Left renal cortex interstitium (tissue), 4 donors: ENCODE measurements at places on chromosomes 1 and 21. TPM values are rescaled to one million over a fixed set of nuclear protein-coding genes. Genes with fewer than 3 reads are reported as not detected.
A peak's percentile ranks its signal among the peaks of the same experiment; 100 is the strongest.

MMEL1 gene
- polyA plus RNA-seq = 2.6 TPM

DNA sequence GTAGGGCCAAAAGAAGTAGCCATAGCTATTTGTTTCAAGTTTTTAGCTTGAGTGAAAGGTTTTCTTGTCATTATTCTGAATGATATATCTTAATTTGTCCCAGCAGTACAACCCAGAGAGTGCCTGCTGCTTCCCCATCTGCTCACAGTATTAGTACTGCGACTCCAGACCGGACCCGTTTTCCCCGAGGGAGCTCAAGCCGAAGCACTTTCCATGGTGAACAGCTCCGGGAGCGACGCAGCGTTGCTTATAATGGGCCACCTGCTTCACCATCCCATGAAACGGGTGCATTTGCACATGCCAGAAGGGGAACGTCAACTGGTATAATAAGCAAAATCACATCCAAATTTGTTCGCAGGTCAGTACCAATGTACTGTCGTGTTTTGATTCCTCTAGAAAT lies 37.2 kb upstream of the C1orf115 start:
- DNase-seq = no peak

DNA sequence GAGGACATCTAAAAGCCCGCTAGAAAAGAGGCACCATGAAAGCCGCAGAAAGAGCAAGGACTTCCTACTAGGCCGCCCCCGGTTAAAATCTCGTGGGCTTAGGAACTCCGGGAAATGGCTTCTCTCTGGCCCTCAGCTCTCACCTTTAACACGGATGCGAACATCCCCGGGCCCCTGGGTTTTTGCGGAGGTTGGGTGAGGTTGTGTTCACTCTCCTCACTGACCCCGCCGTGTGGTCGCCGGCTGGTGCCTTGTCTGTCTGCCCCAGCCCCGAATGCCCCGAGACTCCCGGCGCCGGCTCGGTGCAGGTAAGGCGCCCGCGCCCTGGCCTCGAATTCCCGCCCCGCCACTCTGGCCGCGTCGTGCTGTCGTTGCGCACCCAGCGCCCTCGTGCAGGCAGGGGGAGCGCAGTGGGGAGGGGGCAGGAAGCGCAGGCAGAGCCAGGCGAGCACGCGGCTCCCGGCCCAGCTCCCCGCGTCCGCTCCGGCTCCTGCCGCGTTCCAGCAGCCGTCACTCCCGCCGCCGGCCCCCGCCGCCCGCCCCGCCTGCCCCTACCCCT lies at the start of gene SHISAL2A:
SHISAL2A (plus strand) TSS at position 437 of the 559 bp plus-strand sequence. CDS start 326 bp downstream, outside the sequence.
- DNase-seq = peak; percentile 29

- no peak for DNase-seq
These were observed 26.8 kb downstream of the LRRC53 start for GRCh38 chr1:74485622-74486021.

DNA sequence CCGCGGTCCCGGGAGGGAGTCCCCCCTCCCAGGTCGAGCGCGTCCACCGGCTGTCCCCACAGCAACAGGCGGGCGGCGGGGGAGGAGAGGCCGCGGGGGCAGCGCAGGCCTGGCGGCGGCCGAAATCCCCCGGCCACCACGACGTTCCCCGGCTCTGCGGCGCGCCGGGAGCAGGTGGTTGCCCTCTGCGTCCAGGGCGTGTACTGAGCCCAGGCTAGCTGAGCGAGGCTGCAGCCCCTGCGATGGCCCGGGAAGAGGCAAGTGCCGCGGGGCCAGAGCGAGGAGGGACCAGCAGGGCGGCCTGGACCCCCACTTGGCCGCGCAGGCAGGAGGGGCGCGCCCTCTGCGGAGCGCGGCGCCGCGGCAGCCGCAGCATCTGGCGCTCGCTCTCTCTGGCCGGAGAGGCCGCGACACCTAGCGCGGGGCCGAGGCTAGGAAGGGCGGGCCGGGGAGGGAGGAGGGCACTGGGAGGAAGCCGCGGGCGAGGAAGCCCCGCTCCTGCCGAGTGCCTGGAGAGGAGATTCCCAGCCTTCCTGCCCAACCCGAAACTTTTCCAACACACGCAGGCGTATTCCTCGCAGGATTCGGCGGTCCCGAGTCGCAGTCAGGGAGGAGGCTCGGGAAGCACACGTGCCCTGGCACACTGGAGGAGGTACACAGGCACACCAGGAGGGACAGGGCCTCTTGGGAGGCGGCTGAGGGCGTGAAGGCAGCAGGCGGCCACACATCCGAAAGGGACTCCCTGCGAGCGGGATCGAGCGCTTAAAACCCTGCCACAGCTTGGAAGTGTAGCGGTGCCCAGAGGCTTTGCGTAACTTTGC lies 4.9 kb upstream of the PROX1 start:
- no peak for DNase-seq

GRCh38 chr1:16155537-16156410 lies at the start of gene EPHA2:
TSS of gene EPHA2 (minus strand) at chr1:16156069. CDS start at chr1:16155932, 137 bp downstream.
- no peak for DNase-seq

DNA sequence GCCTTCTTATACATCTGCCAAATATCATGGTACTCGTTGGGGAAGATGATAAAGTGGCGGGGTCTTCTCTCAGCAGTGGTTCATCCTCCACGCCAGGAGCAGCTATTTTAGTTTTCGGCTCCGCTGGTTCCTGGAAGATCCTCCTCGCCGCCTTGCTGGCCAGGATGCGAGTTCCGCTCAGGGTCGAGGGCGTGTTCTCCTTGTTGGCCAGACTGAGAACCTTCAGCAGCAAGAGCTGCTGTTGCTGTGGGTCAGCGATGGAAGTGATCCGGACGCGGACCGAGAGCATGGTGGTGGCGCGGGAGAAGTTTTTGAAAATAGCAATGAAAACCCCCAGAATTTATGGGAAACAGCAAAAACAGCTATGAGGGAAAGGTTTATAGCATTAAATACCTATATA lies 11.4 kb upstream of the CFAP126 start:
- no peak for DNase-seq

GJB5 gene
- polyA plus RNA-seq = 0.51 TPM

DNA sequence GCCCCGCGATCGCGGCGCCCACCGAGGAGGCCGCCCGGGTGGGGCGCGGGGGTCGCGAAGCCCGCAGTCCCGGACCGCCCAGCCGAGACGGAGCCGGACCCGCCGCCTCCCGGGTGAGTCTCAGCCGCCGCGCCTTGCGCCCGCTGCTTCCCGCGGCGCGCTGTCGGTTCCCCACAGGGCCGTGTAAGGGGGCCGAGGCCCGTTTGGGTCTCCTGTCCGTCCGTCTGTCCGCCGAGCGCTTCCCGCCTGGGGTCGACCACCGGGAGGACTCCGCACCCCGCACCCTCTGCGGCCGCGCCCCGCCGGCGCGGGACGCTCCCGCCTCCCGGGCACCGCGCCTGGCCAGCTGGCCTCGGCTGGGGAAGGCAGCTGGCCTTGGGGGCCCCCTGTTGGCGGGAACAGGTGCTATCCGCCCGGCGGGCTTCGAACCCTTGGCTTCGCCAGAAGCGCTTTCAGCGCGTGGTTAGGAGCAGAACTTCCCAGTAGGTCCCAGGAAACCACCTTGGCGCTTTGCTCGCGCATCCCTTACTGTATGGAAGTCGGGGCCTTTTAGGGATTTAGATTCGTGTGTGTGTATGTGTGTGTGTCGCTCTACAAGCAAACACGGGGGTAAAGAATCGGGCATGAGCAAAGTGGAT lies 414 bp downstream of the TMEM51 start:
- DNase-seq = no peak

CASZ1 gene
- 24.4 TPM for polyA plus RNA-seq

- no peak for DNase-seq
These were observed 503.8 kb downstream of the SETD4 start for GRCh38 chr21:35556536-35556935.

DNA sequence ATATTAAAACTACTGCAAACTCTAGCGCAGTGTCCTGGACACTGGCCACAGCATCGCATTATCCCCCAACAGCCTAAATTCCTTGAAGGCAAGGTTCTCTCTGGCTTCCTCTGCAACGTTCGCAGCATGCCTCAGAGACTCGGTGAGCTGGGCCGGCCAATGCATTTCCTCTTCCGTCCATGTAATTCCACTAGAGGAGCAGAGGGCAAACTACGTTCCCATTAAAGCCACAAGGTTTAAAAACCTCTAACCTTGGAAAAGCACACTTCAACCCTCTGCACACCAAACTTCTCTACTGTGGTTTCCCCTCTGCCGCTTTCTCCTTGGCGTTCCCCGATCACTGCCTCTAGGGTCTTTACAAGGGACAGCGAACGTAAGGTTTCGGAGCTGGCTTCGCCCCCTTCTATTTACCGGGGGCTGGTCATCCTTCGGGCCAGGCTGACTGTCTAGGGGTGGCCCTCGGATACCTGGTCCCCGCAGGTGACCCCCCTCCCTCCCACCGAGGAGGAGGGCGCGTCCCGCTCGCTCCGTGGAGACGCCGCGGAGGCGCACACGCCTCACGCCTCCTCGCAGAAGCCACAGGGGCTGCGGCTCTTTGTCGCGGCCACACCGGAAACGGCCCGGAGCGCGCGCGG lies 456 bp upstream of the SMYD2 start:
- no peak for DNase-seq

DNA sequence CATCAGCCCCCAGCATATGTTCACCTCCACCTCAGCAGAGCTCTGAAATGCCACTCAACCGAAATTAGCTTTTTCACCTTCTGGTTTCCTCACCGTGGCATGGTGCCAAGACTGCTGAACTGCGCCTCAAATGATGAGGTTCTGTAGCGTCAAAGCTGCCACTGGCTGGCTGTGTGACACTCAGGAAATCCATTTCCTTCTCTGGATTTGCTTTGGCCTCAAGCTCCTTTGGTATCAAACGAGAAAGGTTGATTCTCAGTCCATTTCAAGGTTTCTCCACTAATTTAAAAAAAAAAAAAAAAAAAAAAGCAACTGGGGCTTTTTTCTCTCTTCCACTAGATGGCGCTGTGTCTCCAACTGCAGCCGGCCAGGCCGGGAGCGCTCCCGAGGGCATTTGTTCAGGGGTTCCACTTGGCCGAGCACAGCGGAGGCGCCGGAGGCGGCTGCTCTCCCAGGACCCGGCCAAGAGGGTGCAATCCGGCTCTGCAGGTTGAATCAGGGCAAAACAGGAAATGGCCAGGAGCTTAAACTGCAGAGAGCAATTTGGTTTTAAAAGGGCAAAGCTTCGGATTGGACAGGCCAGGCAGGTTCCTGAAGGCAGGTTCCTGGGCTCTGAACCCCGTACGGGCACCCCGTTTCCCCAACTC lies 26.5 kb upstream of the PLA2G2C start:
- peak; percentile 37 for DNase-seq

DNA sequence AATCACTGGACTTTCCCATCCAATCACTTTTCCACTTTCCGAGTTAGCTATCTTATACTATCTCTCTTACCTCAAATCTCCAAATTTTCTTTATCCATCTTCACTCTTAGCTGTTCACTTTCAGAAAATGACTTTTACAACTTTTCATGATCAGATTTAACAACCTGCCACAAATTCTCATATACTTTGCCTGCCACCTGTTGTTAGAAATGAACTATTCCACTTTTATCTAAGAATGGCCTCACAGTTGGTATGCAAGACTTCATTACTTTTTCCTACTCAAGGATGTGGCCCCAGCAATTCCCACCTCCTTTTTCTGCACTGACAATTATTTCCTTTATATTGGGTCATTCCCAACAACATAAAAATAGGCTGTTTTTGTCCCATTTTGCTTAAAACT lies 93.6 kb upstream of the DEPDC1 start:
- DNase-seq = no peak

- DNase-seq = no peak
These were observed 8.5 kb upstream of the GNB1 start for GRCh38 chr1:1899266-1899966.

DNA sequence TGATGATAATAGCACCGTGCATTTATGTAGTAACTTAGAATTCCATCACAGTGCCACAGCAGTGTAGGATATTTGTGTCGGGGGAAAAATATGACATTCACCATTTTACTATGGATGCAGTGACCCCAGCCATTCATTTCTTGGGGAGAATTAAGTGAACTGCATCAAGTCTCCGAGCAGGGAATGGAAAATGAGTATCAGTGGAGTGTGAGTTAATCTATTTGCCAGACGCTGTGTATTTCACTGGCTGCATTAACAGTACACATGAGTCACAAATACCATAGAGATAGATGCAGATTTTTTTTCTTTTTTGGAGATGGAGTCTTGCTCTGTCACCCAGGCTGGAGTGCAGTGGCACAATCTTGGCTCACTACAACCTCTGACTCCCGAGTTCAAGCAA lies 33.8 kb upstream of the SLC45A1 start:
- no peak for DNase-seq

DNA sequence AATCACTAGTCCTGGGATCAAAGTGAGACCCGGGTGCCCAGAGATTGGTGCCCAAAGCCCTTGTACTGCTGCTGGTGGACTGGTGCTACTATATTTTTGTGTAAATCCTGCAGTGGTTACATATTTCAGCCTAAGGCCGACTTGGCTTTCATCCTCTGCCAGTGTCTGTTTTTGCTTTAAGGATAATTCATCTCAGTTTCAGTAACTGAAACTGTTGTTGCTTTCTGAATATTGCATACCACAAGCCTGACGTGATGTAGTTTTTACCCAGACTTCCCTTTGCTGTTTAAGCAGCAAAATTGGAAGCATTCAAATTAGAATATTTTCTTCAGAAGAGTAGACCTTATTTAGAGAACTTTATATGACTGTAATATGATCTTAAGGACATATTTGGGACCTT lies 341.8 kb downstream of the RYR2 start:
- DNase-seq = no peak

TEX38 gene
- 0.22 TPM for polyA plus RNA-seq

S100A14 gene
- polyA plus RNA-seq = 16.6 TPM

DNA sequence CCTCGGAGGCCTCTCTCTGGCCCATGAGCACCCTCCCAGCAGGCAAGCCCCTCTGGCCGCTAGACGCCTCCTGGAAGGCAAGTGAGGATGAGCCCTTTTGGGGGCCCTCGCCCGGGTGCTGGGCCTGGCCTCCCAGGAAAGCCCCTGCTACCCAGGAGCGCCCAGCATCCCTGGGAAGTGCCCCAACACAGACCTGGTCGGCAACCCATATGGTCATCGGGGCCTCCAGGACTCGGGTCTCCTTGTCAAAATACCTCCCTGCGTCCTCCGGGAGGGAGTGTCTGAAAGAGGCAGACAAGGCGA lies 21.0 kb upstream of the TMEM52 start:
- DNase-seq = no peak

- no peak for DNase-seq
These were observed 84.1 kb downstream of the MAB21L3 start for GRCh38 chr1:116195077-116195868.

- DNase-seq = no peak
These were observed 21.7 kb downstream of the TCHHL1 start for GRCh38 chr1:152067150-152067549.

RIPK4 gene
- polyA plus RNA-seq = 21.5 TPM

DNA sequence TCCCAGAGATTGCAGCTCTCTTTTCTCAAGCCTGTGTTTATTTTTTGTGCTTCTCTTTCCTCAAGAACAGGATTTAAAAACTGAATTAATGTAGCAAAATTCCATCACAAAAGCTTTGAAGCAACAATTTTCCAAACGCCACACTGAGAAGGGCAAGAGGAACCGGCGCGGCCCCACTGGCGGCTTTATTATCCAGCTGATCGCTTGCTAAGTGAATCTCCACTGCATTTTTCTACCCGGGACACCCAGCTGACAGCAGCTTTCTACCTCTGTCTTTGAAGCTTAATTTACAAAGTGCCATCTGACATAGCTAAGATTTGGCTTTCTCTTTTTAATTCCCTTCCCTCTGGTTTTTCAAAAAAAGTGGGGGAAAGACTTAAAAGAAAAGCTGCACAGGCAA lies 369.3 kb upstream of the C1orf174 start:
- no peak for DNase-seq
